ENCODE measurements at places on chromosomes 1 and 21. TPM values are rescaled to one million over a fixed set of nuclear protein-coding genes. Genes with fewer than 3 reads are reported as not detected.

TINAGL1 gene
- total RNA-seq = 89.4 TPM

MROH9 gene
- total RNA-seq = 3.5 TPM

DISP1 gene
- 12.8 TPM for total RNA-seq

LYST gene
- 82.7 TPM for total RNA-seq

TTC13 gene
- 22.1 TPM for total RNA-seq

ELOA gene
- total RNA-seq = 65.0 TPM

ATP5IF1 gene
- total RNA-seq = 90.2 TPM

DNA sequence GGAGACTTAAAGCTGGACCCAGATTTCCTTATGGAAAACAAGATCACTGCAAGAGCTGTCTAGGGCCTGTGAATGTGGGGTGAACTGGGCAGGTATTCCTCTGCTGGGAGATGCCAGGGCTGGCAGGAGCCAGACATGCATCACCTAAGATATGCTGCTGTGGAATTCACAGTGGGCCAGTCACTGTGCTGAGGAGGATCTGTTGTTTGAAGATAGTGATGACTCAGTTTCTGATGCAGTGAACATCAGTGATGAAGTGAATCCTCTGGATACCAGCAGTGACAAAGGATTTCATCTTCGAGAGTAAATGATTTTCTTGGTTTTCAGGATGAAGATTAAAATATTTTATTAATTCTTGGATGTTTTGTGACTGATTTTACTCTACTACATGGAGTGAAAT is 29.9 kb upstream of the CAMSAP2 start:
- no peak overlapping the region for H3K27ac ChIP-seq
- no peaks in the 10 kb centered on the region for H3K36me3 ChIP-seq
- no peak for DNase-seq

DNA sequence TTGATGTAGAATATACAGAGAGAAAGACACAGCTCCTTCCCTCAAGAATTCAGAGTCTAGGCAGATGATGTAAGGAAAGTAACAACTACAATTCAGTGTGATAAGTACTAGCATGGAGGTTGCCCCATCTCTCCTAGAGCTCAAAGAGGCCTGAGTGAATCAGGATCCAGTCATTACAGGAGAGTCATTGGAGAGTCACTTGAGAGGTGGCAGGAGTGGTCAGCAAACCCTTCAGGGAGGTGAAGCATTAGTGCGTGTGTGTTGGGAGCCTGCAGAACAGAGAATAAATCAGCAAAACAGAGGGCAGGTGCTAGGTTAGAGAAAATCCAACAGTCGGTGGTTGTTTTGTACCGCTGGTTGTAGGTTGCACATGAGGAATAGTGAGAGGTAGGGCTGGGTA is 46.1 kb downstream of the GRIK1 start:
- no peak overlapping the region for H3K27ac ChIP-seq
- H3K4me3 ChIP-seq = no peak overlapping the region
- H3K36me3 ChIP-seq = no peaks in the 10 kb centered on the region
- no peaks in the 10 kb centered on the region for H3K27me3 ChIP-seq
- no peaks in the 10 kb centered on the region for H3K4me1 ChIP-seq
- DNase-seq = no peak

- no peaks in the 10 kb centered on the region for H3K4me1 ChIP-seq
- no peaks in the 10 kb centered on the region for H3K27me3 ChIP-seq
- no peak overlapping the region for H3K27ac ChIP-seq
- peaks cover 10% of the 10 kb centered on the region for H3K36me3 ChIP-seq
Observed at GRCh38 chr1:29211086-29212030, 19.4 kb downstream of the MECR start.

- peak; percentile 55 for DNase-seq
- no peaks in the 10 kb centered on the region for H3K36me3 ChIP-seq
- peaks cover under 1% of the 10 kb centered on the region for H3K4me1 ChIP-seq
- H3K27me3 ChIP-seq = no peaks in the 10 kb centered on the region
Observed at GRCh38 chr1:44707959-44708831, 22.8 kb downstream of the RNU5D-1 start.

- no peak overlapping the region for H3K4me3 ChIP-seq
- H3K36me3 ChIP-seq = no peaks in the 10 kb centered on the region
- no peaks in the 10 kb centered on the region for H3K27me3 ChIP-seq
Observed at GRCh38 chr1:76494807-76495206, 372.5 kb upstream of the ST6GALNAC5 start.

DNA sequence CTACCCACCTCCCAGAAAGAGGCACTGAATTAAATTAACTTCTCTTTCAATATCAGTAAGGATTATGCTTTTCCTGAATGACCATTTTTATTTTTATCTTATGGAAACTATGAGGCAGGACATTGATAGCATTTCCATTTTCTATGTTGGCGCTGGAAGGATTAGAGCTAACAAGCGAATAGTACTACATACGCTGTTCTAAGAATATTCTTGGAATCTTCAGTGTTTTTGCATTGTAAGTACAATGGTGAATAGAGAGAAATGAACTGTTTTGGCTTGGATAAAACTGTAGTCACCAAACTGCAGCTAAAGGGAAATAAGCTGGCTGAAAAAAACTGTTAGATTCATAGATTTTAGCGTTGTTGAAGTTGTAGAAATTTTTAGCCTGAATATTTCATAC is 779.0 kb upstream of the ADGRL4 start:
- peak; percentile 1 for DNase-seq
- H3K4me3 ChIP-seq = no peak overlapping the region
- no peaks in the 10 kb centered on the region for H3K36me3 ChIP-seq

DNA sequence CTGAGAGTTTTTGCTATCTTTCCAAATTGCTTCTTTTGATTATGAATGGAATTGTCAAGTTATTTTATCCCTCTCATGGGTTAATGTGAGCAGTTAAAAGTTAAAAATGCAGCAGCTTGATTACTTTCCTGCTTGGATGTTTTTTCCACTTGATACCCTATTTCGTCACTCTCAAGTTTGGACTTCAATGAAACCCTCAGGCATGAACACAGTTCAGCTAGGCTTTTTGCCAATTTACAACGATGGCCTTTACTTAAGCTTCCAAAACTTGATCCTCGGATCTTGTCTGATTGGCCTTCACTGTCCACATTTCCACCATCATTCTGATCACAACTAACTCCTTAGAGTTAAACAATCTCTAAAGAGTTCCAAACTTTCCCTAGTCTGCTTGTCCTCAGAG is 752.4 kb upstream of the PRMT6 start:
- H3K4me3 ChIP-seq = no peak overlapping the region
- no peak for DNase-seq
- H3K36me3 ChIP-seq = no peaks in the 10 kb centered on the region
- H3K27me3 ChIP-seq = no peaks in the 10 kb centered on the region

GRCh38 chr1:85297855-85298629 is 21.6 kb upstream of the BCL10 start:
- H3K36me3 ChIP-seq = no peaks in the 10 kb centered on the region
- no peaks in the 10 kb centered on the region for H3K27me3 ChIP-seq
- peaks cover 5% of the 10 kb centered on the region for H3K4me1 ChIP-seq
- no peak overlapping the region for H3K27ac ChIP-seq
- DNase-seq = peak; percentile 75
- H3K4me3 ChIP-seq = no peak overlapping the region

GRCh38 chr1:219988387-219988786 is 57.9 kb downstream of the EPRS1 start:
- H3K27me3 ChIP-seq = no peaks in the 10 kb centered on the region
- peaks cover 13% of the 10 kb centered on the region for H3K36me3 ChIP-seq
- H3K4me1 ChIP-seq = no peaks in the 10 kb centered on the region
- H3K4me3 ChIP-seq = no peak overlapping the region
- H3K27ac ChIP-seq = no peak overlapping the region
- DNase-seq = no peak

- no peak for DNase-seq
- H3K36me3 ChIP-seq = no peaks in the 10 kb centered on the region
- H3K27ac ChIP-seq = no peak overlapping the region
- no peaks in the 10 kb centered on the region for H3K27me3 ChIP-seq
Observed at GRCh38 chr1:175822580-175822979, 79.2 kb upstream of the TNR start.

DNA sequence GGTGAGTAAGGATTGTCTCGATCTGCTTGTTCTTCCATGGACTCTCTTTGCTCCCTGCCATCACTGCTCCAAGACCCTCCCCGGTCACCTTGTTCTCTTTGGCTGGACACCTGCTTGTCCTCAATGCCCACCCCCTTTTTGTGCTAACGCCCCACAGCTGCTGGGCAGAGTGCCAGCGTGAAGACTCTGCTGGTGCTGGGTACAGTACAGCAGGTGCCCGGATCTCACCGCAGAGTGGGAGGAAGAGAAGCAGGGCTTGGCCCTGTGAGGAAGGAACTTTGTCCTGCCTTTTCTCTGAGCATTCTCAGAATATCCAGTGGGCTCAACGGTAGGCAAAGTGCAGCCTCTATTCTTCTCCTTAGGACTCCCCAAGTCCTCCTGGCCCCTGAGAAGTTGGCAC is 90.1 kb downstream of the PLXNA2 start:
- no peak for DNase-seq
- no peaks in the 10 kb centered on the region for H3K27me3 ChIP-seq
- no peak overlapping the region for H3K4me3 ChIP-seq
- peak overlapping the region; percentile 5 for H3K27ac ChIP-seq
- H3K4me1 ChIP-seq = peaks cover 58% of the 10 kb centered on the region

- no peaks in the 10 kb centered on the region for H3K36me3 ChIP-seq
- no peaks in the 10 kb centered on the region for H3K4me1 ChIP-seq
- no peak overlapping the region for H3K27ac ChIP-seq
- DNase-seq = no peak
- H3K27me3 ChIP-seq = peaks cover 3% of the 10 kb centered on the region
- no peak overlapping the region for H3K4me3 ChIP-seq
Observed at GRCh38 chr1:24275510-24275909, 43.6 kb upstream of the GRHL3 start.

- no peaks in the 10 kb centered on the region for H3K27me3 ChIP-seq
- H3K27ac ChIP-seq = no peak overlapping the region
- no peak for DNase-seq
- no peaks in the 10 kb centered on the region for H3K36me3 ChIP-seq
- H3K4me1 ChIP-seq = peaks cover 13% of the 10 kb centered on the region
- H3K4me3 ChIP-seq = no peak overlapping the region
Observed at GRCh38 chr1:228205526-228206436, 2.1 kb upstream of the OBSCN start.

- DNase-seq = no peak
- peaks cover 7% of the 10 kb centered on the region for H3K4me1 ChIP-seq
- no peak overlapping the region for H3K4me3 ChIP-seq
- no peaks in the 10 kb centered on the region for H3K36me3 ChIP-seq
- no peak overlapping the region for H3K27ac ChIP-seq
Observed at GRCh38 chr1:201937624-201938213, 8.6 kb downstream of the LMOD1 start.

DNA sequence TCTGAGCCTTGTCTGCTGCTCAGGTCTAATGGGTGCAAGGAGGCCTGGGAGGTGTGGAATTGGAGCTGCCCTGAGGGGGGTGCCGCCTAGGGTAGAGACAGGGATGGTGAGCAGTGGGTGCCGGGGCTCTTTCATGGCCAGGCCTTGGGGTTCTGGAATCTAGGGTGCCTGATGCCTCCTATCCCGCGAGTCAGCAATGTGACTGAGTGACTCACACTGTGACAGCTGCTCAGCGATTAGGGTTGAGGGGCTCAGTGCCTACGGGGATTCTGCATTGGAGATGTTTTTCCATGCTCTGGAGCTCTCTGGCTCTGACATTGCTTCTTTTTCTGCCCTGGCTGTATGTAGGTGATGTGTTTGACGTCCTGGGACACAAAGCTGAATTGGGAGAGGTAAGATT is 16.8 kb downstream of the ATP8B2 start:
- H3K4me3 ChIP-seq = no peak overlapping the region
- H3K4me1 ChIP-seq = no peaks in the 10 kb centered on the region
- H3K36me3 ChIP-seq = peaks cover 56% of the 10 kb centered on the region

DNA sequence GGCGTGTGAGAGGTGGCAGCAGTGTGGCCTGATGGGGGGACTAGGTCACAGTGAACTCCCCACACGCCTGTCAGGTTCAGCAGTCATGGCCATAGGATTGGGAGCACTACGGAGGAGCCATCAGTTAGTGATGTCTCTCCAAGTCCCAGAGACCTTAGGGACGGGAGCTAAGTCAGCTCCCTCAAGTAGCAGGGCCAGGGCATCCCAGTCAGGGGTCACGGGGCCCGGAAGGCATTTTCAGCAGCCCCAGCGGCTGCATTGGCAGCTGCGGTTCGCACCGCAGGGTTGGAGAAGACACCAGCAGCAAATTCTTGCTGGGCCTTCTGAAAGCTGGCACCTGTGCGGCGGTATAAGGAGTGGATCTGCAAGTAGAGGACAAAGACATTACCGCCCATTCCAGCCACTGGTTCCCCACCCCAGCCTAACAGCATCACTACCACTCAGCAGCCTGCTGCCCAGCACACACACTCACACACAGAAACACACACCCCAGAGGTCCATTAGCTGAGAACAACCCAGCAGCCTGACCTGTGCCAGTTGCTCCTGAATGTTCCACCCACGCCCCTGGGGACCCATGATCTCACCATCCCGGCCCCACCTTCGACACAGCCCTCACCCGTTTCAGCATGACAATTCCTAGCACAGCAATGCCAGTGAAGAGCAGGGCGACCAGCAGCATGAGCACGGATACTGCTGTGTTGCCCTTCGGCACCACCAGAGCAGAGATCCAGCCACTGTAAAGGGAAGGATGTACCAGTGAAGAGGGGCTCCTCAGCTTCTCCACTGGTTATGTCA is 972 bp upstream of the ENTREP3 start:
- DNase-seq = no peak
- no peaks in the 10 kb centered on the region for H3K27me3 ChIP-seq
- H3K36me3 ChIP-seq = no peaks in the 10 kb centered on the region
- H3K27ac ChIP-seq = peak overlapping the region; percentile 99

DNA sequence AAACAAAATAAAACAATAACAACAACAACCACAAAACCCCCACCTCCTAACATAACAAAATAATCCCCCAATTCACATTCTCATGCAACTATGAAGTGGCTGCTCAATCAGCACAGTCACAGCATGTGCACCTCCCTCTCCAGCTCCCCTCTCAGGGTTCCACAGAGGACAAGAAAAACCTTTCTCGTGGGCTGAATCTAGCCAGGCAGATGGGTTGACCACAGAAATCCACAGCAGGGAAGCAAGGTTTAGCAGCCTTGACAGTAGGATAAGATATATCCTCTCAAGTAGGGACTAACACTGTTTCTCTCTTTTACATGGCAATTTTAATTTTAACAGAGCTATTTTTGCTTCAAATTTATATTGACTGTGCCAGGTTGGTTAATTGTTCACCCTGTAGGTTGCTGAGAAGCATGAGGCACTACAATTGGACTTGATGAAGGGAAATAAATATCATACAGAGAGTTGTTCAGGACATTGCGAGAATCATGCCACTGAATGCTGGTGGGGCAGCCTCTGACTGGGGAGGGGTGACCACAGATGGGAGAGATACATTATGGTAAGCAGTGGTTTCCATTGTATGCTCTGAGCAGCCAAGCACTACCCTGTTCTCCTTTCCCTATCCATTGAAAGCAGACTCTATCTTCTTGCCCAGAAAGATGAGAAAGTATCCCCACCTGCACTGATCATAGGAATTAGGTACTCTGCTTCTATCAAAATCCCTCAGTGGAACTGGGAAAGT is 535.1 kb downstream of the DPYD start:
- H3K27ac ChIP-seq = no peak overlapping the region
- no peak overlapping the region for H3K4me3 ChIP-seq
- no peaks in the 10 kb centered on the region for H3K36me3 ChIP-seq
- DNase-seq = no peak
